Kidney capillary endothelial cell (primary cell): ENCODE measurements at places on chromosomes 5 and 9.

DNA sequence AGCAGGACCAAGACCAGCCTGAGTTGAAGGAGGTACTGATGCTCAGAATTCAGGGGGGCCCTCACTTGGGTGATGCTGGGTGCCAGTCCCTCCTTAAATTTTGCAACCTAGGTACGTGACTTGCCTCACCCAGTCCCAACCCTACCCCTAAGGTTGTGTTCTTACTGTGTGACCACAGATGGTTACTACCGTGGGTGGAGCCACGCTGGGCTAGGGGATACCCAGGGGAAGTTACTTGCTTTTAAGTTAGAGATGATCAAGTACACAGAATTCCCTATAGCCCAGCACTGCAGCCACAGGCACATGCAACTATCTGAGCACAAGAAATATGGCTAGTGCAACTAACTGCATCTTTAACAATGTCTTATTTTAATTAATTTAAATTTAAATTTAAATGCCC lies 32.9 kb downstream of the NXNL2 start:
- DNase-seq = no peak

- DNase-seq = peak; percentile 73
These were observed 79.5 kb upstream of the HTR4 start for GRCh38 chr5:148733601-148734438.

- DNase-seq = no peak
These were observed 159.1 kb upstream of the ZNF608 start for GRCh38 chr5:124905256-124906130.

- no peak for DNase-seq
These were observed 232.6 kb downstream of the PRDM9 start for GRCh38 chr5:23740029-23740428.

- no peak for DNase-seq
These were observed 56.8 kb downstream of the LIX1 start for GRCh38 chr5:97085459-97086181.

- DNase-seq = no peak
These were observed 20.0 kb downstream of the ERAP2 start for GRCh38 chr5:96896276-96896675.

- no peak for DNase-seq
These were observed 9.5 kb downstream of the SLC35A4 start for GRCh38 chr5:140574165-140574564.

- no peak for DNase-seq
These were observed 541.1 kb downstream of the NR2F1-AS1 start for GRCh38 chr5:93039888-93040287.

- no peak for DNase-seq
These were observed 101.1 kb downstream of the TMEM174 start for GRCh38 chr5:73274121-73274520.

DNA sequence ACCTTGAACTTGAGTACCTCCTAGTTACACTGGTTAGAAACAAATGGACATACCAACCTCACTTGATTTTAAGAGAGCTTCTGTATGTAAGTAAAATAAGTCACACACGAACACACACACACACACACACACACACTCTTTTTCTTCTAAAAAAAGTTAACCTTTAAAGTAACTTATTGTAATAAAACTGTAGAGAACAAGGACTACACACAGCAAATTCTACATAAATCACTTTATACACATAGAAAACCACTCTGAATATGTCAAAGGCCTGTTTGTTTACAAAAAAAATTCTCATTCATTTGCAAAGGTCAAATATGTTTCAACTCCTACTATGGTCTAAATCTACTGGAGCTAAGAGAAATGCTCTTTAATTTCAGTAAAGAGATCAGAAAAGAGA lies 29.1 kb downstream of the GIN1 start:
- DNase-seq = no peak

GRCh38 chr5:17930346-17930745 lies 296.1 kb downstream of the TAF11L14 start:
- DNase-seq = no peak

- no peak for DNase-seq
These were observed 147.1 kb upstream of the PPP1R26 start for GRCh38 chr9:135332516-135332915.

DNA sequence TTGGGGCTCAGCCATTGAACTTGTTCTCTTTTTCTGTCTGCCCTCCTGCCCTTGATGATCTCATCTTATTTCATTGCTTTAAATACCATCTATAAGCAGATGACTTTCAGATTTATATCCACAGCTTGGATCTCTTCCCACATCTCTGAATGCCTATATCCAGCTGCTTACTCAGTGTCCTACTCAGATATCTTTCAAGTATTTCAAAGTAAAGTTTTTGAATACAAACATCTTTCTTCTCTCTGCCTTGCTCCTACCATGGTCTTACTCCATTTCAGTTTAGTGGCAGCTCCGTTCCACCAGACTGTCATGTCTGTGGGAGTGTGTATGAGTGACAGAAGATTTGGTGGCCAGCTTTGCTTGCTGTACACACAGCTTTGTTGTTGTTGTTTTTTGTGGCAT lies 59.7 kb downstream of the ERBIN start:
- no peak for DNase-seq

DNA sequence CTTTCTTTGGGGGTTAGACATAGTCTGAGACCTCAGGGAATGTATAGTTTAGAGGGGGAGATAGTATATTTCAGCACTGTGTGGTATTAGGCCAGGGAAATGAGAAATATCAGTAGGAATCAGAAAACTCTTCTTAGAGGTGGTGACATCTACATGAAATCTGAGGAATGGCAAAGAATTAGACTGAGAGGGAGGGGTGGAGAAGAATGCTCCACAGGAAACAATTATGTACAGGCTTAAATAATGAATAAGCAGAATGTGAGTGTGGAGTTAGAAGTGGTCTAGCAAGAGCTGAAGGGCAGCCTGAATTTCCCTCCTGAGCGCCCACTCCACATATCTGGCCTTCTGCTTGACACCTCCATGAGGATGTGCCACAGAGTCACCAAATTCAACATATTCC lies 3.6 kb upstream of the MACIR start:
- no peak for DNase-seq

GRCh38 chr9:91342575-91342974 lies 19.1 kb downstream of the AUH start:
- DNase-seq = no peak

DNA sequence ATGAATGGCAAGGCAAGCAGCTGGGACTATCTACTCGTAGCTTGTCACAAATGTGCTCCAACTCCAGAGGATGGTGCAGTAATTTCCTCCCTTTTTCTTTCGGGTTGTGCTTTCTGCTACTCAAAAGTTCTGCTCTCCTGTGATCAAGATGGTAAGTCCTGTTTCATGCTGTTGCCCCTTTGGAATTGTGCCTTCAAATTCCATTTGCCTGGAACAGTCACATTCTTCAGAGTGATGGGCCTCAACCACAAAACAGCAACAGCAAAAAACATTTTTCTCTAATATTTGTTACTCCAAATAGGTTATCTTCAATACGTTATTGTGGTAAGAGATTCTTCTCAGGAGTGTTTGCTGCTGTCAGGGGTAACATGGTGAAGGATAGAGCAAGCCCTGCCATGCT lies 209.3 kb downstream of the PALM2AKAP2 start:
- DNase-seq = no peak

DNA sequence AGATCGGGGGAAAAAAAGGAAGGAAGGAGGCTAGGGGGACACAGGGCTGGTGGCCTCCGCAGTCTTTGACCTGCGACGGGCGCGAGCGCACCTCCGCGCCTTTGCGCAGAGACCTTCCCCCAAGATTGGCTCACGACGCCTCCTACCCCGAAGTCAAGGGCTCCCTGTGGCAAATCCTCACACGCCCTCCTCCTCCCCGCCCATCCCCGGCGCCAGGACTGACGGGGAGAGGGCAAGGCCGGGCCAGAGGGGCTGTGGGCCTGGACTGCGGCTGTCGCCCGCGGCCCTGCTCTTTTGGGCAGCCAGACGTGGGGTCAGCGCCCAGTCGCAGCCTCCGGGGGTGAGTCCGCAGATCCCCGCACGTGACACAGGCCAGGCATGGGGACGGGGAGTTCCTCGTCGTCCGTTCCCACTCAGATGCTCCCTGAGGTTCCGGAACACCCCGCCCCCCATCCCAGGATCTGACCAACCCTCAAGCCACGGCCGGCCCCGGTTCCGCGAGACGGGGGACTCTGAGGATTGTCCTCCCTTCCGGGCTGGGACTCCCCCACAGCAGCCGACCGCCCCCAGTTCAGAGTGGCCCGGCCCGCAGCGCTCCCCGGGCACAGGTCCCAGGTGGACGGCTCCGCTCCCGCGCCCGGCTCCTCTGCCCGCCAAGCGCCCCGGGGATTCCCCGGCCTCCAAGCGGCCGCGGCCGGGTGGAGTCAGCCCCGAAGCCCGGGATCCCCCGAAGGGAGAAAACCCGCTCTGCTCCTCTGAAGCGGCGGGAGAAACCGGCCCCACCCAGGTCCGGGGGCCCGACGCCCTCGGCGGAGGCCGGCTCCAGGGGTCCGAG lies 543 bp upstream of the ANKRD33B start:
- no peak for DNase-seq

- DNase-seq = peak; percentile 98
These were observed 6.6 kb downstream of the TJP2 start for GRCh38 chr9:69180670-69181069.

DNA sequence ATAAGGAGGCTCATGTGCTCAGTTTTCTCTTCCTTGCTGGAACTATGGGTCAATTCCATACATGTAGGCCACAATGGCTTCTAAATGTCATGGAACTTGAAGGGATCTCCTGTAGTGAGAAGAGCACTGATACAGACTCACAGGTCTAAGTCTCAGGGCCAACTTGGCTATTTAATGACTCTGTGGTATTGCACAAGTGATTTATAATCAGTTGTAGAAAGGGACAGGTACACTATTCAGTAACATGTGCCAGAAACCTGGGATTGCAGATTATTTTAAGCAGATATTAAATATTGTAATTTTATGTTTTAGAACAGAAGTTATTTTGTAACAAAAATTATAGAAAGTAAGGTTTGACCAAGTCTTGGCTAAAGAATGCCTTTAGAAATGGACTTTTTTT lies 241.5 kb upstream of the PIK3R1 start:
- no peak for DNase-seq

DNA sequence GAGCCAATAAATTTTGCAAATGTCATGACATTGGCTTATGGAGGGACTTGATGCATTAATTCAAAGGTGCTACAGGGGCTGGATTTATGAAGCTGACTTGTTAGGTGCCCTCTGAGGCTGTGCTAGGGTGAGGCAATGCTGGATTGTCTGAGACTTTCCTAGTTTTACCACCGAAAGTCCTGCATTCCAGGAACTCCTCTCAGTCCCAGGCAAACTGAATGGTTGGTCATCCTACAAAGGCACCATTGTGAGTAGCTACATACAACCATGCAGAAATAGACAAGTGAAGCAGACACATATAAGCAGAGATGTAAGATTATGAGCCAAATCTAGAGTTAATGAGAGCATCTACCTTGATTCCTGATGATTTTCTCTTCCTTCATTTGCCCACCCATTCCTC lies 95.3 kb downstream of the LIX1 start:
- DNase-seq = no peak

DNA sequence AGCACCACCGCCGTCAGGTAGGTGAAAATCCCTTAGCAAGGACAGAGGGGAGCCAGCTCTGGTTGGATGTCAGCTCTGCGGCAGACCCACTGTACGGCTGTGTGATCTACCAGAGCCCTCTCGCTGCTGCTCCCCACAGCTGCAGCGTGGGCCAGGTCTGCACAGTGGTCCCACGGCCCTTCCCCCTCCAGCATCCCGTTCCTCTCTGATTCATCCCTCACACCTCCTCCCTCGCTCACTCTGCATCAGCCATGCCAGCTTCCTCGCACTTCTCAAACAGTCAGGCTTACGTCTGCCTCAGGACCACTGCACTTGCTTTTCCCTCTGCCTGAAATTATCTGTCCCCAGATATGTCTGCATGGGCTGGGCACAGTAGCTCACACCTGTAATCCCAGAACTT lies 26.6 kb upstream of the CFAP157 start:
- no peak for DNase-seq

DNA sequence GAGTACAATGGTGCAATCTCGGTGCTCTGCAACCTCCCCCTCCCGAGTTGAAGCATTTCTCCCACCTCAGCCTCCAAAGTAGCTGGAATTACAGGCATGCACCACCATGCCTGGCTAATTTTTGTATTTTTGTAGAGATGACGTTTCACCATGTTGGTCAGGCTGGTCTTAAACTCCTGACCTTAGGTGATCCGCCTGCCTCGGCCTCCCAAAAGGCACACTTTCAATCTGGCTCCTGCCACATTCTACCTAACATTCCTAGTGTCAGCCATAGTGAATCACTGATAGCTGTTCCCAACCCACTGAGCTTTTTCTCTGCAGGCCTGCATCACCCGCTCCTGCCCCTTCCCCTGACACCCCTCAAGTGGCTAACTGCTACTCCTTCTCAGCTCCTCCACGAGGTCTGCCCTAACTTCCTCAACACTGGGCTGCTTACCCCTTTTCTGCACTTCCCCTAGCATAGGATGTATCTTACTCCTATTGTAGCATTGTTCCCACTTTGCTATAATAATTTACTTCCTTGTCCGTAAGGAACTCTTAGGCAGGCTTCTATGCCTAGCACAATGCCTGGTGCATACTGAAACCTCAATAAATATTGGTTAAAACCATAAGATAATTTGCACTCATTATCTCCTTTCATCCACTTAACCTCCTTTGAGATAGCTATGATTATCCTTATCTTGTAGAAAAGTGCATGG lies 42.0 kb upstream of the LIFR start:
- DNase-seq = no peak

- DNase-seq = no peak
These were observed 115.4 kb downstream of the RGS3 start for GRCh38 chr9:113578882-113579282.

GRCh38 chr5:116428966-116429365 lies 145.7 kb downstream of the SEMA6A start:
- DNase-seq = no peak

GRCh38 chr9:104961238-104961637 lies 33.3 kb upstream of the ABCA1 start:
- DNase-seq = peak; percentile 76

DNA sequence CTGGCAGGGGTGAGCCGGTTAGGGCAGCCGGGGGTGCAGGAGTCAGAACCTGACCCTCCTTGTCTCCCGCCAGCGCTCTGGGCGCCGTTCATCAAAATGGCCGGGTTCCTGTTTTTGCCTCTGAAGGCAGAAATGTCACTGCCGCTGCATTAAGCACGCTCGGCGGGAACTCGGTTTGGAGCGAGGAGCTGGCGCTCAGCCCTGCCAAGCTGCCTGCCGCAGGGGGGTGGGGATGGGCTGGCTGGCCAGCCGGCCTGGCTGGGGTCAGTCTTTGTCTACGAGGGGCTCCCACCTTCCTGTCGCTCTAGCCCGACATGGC lies 63.7 kb downstream of the CXXC5 start:
- DNase-seq = no peak

DNA sequence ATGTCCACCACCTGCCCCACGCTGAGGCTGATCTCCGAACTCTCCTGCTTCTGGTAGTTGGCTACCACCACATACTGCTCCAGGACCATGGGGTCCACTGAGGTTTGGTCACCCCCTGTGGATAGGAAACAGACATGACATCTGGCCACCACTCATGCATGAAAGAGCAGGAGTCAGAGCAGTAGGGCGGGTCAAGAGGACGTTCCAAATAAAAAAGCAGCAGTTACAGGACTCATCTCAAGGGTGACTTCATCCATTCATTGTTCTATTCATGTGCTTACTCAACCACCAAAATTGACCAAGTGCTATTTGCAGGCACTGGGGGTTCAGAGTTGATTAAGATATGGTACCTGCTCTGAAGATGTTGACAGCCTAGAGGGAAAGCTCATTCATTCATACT lies 79.2 kb upstream of the UBTD2 start:
- no peak for DNase-seq
